ENCODE measurements at places on chromosomes 2 and 18.
A peak's percentile ranks its signal among the peaks of the same experiment; 100 is the strongest.

GRCh38 chr2:74429487-74430451, 8.2 kb downstream of the WDR54 start:
- DNase-seq = no peak

DNA sequence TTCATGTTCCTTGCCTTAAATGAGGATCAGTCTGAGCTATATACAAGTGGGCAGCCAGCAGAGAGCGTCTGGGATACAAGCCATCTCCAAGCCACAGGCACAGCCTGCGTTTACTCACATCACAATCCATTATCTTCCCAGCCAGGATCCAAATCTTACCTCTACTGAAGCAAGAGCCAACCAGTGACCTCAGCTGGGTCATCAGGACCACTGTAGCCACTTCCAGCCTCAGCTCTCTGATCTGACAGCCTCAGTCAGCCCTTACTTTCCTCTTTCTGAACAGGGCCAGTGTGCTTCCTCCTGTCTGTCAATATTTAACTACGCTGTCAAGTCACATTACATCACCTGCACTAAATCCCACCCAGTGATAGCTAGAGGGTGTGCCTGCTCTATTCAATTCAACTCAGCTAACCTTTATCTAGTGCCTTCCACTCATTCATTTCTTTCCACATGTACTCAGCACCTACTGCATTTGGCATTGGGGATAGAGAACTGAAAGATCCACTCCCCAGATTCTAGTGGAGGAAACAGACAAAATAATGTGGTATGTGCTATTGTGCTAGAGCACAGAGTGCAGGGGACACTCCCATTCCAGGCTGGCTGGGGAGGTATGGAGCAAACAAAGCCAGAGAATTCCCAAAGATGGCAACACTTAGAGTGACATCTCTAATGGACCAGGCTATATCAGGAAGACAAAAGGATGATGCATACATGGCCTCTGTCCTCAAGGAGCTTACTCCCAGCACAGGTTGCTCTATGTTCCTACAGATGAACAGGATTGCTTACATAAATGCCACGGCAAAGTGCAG, 146.5 kb downstream of the NCKAP5 start:
- DNase-seq = no peak

DNA sequence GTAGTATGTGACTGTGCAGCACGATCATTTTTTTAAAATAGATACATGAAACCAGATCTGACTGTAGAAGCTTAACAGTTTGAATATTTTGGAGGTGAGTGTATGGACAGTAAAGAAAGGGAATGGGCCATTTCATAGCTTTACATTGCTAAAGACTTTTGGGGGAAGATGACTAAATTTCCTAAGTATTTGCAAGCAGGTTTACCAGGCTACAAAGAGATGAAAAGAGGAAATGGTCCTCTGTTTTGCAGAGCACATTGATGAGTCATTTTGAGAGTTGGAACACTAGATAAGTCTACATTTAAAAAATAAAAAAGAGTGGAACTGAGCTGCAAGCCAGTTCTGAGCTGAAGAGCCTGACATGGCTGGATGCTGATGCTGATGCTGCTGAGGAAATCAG, 115.7 kb upstream of the LRATD1 start:
- DNase-seq = no peak

- DNase-seq = no peak
These were observed 196.3 kb upstream of the TANK start for GRCh38 chr2:160963957-160964356.

DNA sequence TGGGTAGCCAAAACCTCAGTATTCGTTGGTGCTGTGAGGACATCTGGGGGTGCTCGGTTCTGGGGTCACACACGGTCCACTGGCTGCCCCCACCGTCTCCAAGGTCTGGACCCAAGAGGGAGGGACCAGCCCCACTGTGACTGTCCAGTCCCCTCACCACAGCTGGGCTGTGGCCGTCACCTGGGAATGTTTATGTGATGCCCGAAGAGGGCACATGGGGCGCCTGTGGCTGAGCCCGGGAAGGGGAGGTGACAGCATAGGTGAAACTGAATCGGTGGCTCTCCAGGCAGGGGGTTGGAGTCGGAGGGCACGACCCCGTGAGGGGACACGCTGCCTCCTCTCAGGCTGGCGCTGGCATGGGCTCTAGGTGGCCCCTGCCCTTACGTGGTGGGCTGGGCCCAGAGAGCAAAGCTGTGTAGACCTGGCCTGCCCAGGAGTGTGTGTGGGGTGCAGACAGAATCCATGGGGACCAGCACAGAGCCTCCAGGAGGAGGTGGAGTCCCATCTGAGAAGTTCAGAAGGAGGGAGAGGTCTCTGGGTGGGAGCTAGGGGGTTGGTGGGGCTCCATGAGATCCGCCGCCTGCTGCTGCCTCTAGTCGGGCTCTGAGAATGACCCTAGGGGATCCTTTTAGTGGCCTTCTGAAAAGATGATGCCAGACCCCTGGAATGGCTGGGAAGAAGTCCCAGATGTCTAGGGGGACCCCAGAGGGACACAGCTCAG, 1.8 kb downstream of the BOK start:
- no peak for DNase-seq

GRCh38 chr2:211144078-211144477, 587.7 kb downstream of the CPS1 start:
- no peak for DNase-seq

GRCh38 chr2:171406044-171406443, 27.7 kb downstream of the METTL8 start:
- no peak for DNase-seq

- DNase-seq = peak; percentile 45
These were observed 82.8 kb upstream of the SEC11C start for GRCh38 chr18:59056706-59057492.

GRCh38 chr2:46386763-46387162, 89.6 kb downstream of the EPAS1 start:
- DNase-seq = no peak

DNA sequence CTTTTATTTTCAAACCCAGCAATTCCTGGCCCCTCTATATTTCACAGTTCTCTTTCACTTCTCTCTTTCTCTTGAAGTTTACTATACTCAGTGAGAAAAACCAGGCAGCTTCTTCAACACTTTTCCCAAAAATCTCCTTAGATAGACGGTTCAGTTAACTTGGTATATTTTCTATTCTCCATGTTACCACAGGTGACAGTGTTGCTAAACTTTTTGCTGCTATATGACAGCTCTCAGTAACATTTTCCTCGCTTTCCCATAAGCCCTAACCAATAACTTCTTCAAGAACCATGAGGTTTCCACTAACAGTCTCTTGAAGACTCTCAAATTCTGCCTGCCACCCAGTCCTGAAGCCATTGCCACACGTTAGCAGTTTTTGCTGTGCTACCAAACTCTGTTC, 45.8 kb downstream of the CYBRD1 start:
- DNase-seq = no peak

GRCh38 chr2:30269771-30270145, 38.4 kb downstream of the LBH start:
- no peak for DNase-seq

DNA sequence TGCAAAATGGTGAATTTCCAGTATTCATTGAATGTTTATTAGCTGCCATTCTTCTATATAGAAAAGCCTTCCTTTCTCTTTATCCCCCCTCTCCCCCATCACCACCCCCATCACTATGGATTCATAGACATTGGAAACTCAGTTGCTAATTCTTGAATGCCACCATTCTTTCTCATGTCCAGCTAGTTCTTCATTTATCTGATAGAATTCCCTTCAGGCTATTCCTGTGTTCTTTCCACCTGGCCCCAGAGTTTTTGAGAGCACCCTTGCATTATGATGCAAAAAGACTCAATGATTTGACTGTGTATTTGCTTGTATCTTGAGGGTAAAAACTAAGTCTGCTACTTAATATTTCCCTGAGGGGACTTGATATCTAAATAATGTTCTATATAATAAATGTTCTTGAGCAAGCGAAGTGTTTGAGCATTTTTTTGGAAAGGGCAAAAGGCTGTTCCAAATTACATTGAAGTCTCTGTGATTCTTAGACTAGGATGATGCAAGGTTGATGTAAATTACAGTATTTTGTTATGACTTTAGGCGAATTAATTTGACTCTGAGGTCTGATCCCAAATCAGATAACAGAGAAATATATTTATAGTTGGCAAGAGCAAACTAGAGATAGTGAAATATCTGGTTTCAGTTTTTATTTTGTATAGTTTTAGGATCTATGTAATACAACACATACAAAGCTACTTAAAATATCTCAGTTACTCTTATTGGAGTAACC, 18.8 kb upstream of the SOS1 start:
- no peak for DNase-seq

DNA sequence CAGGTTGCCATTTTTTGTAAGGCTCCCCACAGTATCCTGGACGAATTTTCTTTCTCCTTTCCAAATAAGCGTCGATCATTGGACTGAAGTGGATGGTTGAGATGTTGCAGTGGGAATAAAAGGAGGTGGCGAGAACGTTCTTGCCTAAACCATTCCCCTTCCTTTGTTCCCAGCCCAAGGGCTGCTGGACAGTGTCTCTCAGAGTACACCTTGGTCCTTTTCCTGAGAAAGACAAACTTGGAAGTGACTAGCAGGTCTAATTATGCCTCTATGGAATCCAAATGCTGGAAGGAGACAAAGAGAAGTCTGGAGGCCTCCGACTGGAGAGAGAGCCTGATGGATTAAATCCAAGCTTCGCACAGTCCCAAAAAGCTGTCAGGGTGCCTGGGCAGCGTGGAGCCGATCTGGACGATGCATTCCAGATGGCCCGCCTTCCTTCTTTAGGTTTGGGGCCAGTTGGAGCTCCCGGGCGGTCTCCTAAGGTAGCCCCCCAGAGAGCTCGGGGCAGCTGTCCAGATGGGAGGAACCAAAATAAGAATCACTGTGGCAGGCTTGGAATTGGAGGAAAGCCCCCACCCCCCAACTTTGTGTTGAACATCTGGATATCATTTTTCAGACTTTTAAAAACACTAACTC, 186.8 kb downstream of the TMEM247 start:
- no peak for DNase-seq

- no peak for DNase-seq
These were observed 66.1 kb downstream of the FASTKD2 start for GRCh38 chr2:206831442-206831995.

DNA sequence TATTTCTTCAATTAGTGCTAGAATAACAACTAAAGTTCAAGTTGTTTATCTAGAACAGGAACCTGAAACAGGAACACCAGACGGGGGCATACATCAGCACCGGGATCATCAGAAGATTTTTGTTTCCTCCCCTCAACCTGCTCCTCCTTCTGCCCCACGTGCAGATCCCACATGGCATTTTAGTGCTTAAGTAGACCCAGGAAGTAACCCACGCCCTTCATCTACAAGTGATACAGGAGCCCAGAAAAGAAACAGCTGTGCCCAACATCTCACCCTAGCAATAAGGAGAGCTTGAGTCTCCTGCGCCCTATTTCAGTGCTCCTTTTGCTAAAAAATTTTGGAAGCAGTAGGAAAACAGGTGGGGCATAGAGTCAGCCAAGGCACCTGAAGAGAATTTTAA, 5.2 kb downstream of the ZNF385B start:
- DNase-seq = no peak

DNA sequence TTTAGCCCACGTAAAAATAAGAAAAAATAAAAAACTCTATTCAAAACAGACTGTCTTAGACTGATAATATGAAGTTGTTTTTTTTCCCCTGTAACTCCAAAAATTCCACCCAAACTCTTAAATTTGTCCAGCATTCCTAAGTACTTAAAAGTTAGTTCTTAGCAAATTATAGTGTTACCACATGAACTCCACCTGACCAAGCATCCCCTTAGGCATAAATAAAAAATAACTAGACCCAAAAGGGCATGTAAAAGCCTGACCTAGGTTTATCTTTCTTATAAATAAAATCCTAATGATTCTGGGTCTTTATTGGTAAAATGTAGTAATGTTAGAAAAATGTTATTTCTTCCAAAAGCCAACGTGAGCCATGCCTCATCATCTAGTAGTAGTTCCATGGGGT, 54.3 kb downstream of the TTC21B start:
- no peak for DNase-seq

DNA sequence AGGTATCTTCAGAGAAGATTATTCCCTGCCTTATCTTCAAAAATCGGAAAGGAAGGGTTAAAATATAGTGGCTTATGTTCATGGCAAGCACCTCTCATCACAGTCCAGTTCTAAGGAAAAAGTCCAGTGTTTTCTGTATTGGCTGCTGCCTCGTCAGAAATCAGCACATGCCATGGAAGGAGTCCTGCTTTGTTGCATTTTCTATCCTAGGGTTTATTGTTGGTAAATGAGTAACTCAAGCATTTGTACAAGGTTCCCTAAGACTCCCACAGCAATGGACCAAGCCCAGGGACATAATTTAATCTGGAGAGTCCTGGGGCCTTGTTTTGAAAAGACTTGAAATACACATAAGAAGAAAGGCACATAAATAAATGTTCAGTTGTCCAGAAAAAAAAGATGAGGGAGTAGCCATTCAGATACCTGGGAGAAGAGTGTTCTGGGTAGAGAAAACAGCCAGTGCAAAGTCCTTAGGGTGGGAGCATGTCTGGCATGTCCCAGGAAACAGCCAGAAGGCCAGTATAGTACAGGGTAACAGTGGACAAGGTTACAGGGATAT, 26.4 kb downstream of the NBEAL1 start:
- DNase-seq = no peak

DNA sequence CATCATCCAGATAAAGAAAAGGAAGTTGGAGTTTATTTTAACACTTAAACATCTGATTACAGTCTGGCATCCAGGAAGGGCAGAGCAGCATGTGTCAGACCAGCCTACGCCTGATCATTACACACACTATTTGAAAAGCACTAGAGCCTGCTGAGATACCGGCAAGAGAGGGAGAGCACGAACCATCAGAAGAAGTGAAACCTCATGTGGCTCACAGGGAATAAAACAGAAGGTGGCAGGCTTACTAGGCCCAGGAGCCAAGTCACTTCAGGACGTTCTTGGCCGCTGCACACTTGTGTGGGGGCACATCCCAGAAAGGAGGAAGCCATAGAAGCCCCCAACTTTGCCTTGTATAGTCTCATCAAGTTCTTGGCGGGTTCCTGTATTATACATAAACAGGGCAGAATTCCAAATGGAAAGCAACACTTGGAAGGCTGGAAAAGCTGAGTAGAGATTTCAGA, 105.5 kb downstream of the UGGT1 start:
- DNase-seq = no peak

- no peak for DNase-seq
These were observed 82.9 kb downstream of the ZCCHC2 start for GRCh38 chr18:62605685-62606084.

DNA sequence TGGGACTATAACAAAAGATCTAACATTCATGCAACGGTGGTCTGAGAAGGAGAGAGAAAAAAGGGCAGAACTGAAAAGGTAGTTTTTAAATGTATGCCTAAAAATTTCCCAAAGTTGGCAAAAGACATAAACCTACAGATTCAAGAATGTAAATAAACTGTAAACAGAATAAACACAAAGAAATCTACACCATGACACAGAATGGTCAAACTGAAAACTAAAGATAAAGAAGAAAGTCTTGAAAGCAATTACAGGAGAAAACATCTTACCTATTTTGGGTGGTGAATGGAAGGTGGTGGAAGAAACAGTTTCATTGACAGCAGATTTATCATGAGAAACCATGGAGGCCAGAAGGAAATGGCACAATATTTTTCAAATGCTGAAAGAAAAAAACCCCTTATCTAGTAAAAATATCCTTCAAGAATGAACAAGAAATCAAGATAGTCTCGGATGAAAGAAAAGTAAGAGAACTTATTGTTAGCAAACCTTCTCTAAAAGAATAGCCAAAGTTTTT, 35.6 kb upstream of the ZNF397 start:
- no peak for DNase-seq

Measured in CD4-positive, alpha-beta T cell treated with Interleukin-21 for 1 hour (primary cell).